Fibroblast of skin of back (primary cell): ENCODE measurements at places on chromosomes 2 and 18.

DNA sequence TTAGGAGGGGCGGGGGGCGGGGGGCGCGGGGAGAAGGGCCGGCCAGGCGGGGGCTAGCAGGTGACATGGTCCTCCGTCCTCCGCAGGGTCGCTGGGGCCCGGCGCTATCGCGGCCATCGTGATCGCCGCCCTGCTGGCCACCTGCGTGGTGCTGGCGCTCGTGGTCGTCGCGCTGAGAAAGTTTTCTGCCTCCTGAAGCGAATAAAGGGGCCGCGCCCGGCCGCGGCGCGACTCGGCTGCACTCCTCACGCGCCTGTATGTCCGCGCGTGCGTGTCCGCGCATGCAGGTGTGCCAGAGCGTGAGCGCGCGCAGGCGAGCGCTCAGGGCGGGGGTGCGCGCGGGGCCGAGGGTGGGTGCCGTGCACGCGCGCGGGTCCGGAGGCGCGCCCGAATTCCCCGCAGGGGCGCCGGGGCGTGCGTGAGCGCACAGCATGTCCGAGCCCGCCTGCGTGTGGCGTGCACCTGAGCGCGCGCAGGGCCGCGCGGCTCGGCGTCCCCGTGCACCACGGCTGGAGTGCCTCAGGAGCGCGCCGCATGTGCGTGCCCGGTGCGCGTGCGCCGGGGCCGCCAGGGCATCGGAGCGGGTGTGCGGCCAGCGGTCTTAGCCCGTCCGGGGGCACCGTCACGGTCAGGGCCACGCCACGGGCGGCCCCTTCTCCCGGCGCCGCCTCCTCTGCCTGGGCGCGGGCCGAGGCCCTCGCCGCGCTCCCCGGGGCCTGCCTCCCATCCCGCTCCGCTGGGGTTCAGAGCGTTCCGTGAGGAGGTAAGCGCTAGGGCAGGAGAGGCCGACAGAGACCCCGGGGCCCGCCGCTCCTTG is 6.3 kb downstream of the SNORC start:
- DNase-seq = no peak

DNA sequence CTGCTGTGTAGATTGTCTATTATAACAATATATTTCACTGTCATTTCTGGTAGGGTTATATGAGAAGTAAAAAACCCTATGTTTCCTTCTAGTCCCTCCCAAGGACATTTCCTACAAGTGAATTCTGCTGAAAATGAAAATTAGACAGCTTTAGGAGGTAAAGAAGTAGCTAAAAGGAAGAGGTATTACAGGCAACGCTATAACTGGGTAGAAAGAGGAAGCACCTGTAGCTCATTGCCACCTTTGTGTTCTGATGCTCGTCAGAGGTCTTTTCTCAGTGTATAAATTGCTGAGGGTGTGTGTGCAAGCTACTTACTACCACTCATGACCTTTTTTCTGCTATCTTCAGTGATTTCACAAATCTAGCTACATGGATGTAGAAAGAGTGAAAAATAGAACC is 1.4 kb downstream of the DNAJC10 start:
- no peak for DNase-seq

- DNase-seq = no peak
Measured at GRCh38 chr18:25560369-25560768, 208.4 kb upstream of the ZNF521 start.

DNA sequence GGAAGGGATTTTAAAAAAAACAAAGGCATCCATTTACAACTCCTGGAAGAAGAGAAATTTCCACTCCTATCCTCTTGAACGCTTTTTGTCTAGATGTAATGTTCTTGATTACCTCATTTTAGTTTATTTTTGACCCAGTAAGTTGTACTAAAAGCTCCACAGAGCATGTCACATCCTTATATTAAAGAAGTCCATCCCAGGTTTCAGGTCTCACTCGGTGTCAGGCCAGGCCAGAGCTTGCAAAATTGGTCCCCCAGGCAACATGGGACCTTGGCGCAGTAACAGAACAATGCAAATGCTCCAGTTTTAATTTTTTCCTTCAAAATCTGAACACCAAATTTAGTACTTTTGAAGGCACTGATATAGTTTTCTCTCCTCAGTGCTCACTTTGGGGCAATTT is 218.4 kb upstream of the REV1 start:
- DNase-seq = no peak

DNA sequence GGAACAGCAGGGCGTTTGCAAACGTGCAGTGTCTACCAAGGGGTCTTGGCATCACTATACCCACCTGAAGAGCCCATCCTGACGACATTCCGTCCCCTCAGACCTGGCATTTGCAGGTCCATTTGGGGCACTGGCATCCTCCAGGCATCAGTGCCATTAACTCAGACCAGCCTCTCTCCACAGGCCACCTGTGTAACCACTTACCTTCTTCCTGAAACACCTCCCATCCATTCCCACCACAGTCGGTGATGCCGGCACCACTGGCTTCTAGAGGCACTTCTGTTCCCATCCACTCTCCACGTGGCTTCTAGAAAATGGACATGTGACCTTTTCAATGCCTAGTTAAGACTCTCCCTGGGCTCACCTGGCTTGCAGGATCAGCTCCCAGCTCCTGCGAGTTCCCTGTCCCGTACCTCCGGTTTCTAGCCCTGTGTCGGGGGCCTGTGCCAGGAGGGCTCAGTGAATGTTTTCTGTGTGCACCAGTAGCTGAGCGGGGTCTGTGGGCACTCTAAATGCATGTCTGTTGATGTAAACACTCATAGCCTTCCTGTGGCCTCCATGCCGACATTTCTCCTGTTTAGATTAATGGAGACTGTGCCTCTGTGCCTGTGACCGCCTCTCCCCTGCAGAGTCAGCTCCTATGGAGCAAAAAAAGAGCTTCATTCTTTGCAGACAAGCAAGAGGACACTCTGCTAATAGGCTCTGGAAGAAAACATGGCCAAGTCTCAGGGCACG is 458.0 kb upstream of the HS6ST1 start:
- no peak for DNase-seq

GRCh38 chr2:7748717-7749415 is 831.7 kb downstream of the RNF144A start:
- peak; percentile 22 for DNase-seq
